AG04449 (cell line): ENCODE measurements at places on chromosomes 13 and 19.

DNA sequence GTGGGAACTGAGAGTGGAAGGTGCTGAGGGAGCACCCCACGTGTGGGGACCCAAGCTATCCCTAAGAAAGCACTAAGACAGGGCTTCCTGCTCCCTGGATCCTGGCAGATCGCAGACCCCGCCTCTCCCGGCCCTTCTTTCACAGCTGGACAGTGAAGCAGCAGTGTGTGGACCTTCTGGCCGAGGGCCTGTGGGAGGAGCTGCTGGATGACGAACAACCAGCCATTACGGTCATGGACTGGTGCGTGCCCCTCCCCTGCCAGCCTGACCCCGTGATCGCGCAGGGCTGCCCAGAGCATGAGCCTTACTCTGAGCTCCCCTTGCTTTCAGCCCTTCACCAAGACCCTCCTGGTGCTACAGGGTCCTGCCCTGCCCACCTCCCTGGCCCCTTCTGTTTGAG lies 2.3 kb downstream of the NCCRP1 start:
- DNase-seq, result no peak

GRCh38 chr19:35209646-35210045 lies 18.9 kb downstream of the FAM187B start:
- no peak for DNase-seq

GRCh38 chr13:56659041-56659471 lies 481.7 kb upstream of the PRR20A start:
- DNase-seq, result no peak

DNA sequence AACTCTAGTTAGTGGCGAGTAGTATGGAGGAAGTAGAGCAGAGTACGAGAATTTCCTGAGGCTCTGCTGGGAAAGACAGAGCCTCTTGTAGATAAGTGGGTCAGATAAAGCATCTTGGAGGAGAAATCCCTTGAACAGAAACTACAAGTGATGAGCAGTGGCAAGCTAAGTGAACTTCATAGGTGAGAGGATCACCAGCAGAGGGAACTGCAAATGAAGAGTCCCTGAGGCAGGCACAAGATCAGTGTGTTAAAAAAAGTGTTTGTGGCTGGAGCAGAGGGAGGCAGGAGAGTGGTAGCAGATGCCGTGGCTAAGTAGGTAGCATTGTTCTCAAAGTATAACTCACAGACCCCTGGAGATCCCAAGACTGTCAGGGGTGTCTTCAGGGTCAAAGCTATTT lies 437.6 kb downstream of the HS6ST3 start:
- no peak for DNase-seq

- DNase-seq, result peak; percentile 84
These were observed 6.3 kb upstream of the ZSWIM4 start for GRCh38 chr19:13788991-13789390.

DNA sequence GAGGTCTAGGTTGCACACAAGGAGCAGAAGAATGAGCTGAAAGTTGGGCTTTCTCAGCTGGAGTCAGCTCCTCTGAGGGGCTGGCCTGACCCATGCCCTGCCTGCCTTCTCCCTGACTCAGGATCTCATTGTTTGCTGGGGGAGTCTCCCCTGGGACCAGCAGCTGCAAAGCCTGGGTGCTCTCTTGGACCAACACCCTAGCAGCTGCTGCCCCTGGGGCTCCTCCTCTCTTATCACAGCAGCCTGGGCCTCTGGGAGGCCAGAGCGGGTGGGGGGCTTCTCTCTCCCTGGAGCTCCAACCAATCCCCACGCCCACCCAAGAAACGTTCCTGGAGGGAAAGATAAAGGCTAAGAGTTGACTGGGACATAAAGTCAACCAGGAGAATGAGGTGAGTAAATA lies 1.6 kb upstream of the FCGBP start:
- DNase-seq, result no peak

- DNase-seq, result no peak
These were observed 5.6 kb upstream of the PRR36 start for GRCh38 chr19:7879836-7880235.

- DNase-seq, result no peak
These were observed 52.8 kb downstream of the GADD45B start for GRCh38 chr19:2528675-2529101.

GRCh38 chr13:34207334-34207733 lies 389.4 kb downstream of the RFC3 start:
- peak; percentile 55 for DNase-seq

- peak; percentile 96 for DNase-seq
These were observed 43.5 kb upstream of the NPAS1 start for GRCh38 chr19:46975925-46976782.

DNA sequence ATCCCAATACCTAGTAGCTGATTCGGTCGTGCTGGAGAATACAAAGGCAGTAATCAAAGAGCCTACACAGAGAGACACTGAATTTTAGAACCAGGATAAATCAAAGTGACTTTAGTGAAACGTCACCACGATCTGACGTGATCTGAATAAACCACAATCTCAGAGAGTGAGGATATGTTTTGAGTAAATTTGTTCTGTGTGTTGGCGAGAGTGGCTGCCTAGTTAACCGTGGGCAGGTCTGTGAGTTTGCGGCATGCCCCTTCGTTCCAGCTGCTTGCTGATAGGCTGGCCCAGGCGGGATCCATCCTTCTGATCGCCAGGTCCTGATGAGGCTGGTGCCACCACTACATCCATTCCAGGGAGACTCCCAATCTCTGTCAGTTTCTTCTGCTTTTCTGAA lies 40.4 kb downstream of the LRCH1 start:
- no peak for DNase-seq

- no peak for DNase-seq
These were observed 52.8 kb downstream of the ELF1 start for GRCh38 chr13:40966298-40966697.

- peak; percentile 12 for DNase-seq
These were observed 259.2 kb downstream of the RFC3 start for GRCh38 chr13:34076943-34077703.

DNA sequence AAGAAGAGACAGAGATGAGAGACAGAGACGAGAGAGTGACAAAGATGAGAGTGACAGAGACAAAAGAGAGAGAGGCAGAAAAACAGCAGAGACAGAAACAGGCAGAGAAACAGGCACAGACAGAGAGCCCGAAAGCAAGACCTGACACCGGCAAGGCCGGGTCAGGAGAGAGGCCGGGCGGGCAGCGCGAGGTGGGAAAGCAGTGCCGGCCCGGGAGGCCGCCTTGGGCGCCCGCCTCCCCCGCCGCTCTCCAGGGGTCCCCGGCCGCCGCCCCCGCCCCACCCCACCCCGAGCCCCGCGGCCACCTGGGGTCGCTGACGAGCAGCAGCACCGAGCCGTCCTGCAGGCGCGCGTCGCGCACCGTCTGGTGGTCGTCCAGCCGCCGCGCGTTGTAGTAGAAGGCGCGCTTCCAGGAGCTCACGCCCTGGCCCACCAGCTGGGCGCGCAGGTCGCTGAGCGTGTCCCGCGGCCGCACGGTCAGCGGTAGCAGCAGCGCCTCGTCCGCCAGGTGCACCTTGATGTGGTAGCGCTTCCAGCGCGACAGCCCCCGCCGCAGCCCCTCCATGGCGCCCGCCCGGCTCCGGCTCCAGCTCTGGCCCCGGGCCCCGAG lies at the start of gene TINCR:
Gene TINCR (minus strand): TSS at position 594 of the 610 bp plus-strand sequence.
- no peak for DNase-seq

DNA sequence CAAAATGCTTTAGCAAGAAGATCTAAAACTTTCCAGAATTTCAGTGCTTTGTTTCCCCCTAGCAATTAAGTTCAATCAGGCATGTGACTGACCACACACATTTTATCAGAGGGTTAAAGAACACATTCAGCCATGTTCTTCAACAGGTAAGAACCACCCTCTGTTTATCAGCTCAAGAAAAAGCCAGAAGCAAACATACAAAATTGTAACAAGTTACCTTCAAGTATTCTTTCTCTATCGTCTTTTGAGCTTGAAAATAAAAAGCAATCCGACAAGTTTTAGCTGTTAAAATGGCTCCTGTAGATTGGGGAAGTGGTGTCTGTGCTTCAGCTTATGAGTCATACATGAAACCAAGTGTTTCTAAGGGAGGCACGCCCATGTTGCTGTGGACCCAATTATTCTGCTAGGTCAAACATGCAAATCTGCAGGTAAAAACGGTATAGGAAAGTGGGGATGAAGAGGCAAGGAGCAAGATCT lies at the start of gene ELF1:
Gene ELF1 (minus strand): TSS at position 306 of the 477 bp plus-strand sequence. CDS start 37,262 bp downstream, outside the sequence.
- no peak for DNase-seq
